ENCODE measurements at places on chromosomes 12 and 14. TPM values are rescaled to one million over a fixed set of nuclear protein-coding genes. Genes with fewer than 3 reads are reported as not detected.

The C14orf180 gene
- not detected for total RNA-seq

The SLCO1C1 gene
- under 0.01 TPM for total RNA-seq

The DPPA3 gene
- not detected for total RNA-seq

The RNF212B gene
- total RNA-seq: not detected

The GCN1 gene
- total RNA-seq: 42.9 TPM
